ENCODE measurements at places on chromosomes 5 and 9.

- no peak for DNase-seq
These were observed 193.7 kb upstream of the NREP start for GRCh38 chr5:111950660-111951059.

DNA sequence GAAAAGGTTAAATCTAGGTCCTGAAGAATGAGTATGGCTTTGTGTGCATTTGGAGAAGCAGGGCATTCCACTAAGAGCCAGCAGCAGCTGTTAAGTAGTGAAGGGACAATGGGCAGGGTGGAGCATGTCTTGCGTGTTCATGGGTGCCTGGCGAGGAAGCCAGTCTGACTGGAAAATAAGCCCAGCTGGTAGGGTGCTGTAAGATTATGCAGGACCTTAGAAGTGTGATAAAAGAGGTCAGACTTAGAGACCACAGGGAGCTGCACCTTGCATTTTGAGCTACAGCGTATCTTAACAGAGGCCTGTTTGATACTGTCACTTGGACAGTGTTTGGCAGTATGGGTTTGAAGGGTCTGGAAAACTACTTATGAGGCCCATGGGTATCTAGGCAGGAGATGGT, 131.7 kb upstream of the ELL2 start:
- DNase-seq, result no peak

DNA sequence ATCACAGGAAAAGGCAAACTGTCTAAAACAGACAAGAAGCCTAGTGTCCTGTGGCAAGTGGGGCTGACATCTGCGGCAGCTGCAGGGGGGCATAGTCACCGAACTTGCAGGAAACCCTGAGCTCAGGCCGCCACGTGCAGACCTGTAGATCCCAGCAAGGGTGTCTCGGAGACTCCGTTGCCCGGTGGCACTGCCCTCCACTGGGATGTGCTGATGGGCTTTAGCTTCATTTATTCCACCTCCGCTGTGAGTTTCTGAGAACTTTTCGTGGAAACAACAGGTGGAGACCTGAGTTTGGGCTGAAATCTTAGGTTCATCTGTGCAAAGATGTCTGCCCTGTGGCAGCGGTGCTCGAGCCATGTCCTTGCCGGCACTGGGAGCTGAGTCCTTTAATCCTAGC, 22.1 kb downstream of the CEP72 start:
- no peak for DNase-seq

- no peak for DNase-seq
These were observed 620.9 kb upstream of the PTPRD start for GRCh38 chr9:11233696-11234095.

DNA sequence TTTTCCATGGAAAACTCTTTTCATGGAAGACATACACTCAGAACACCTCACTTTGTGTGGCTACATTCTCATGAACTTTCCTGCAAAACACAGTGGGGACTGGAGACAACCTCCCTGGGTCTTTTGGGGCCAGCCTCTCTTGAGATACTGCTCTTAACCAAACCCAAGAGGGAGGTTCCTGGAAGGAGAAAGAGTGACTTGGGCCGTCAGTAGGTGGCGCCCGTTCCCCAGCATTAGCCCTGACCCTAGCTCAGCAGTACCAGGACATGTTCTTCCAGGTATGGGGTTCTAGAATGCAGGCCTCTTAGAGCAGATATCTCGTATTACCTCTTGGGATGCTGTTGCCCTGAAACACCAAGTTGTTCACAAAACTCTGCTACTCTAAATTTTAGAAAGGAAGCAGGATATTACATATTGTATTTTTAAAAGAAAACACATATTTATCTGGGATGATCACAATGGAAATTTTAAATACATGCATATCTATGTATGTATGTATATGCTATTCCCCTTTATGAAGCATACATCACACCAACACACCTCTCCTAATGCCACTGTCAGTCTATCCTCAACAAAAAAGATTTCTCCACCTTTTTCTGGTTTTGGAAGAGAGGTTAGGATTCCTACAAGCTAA, 15.8 kb upstream of the GLIS3 start:
- peak; percentile 47 for DNase-seq

DNA sequence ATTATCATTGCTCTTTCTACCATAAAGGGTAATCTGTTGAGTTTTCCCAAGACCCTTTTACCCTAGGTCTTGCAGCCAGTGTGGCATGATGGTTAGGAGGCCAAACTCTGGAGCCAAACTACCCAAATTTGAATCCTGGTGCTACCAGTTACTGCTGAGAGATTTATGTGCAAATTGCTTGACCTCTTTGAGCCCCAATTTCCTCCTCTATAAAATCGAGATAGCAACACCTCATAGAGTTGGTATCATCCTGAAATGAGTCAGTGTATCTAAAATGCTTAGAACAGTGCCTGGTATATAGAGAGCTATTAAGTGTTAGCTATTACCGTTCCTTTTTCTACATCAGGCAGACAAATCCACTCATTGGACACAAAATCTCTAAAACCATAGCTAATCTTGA, 43.0 kb downstream of the ACTBL2 start:
- no peak for DNase-seq

DNA sequence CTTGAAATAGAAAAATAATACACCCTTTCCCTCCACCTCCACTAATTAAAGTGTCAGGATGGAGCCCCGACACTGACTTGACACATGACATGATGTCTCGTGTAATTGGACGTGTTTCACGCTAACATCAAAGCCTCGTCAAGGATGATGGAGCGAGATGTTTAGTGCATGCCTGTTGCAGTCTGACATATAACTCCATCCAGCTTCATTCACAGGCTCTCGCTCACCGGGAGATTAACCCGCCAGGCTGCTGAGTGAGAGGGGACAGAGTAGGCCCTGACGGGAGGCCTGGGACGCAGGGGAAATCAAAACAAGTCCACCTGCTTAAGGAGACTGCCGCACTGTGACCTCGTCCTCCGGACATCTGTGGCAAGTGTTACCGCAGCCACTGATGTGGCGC, 263.5 kb downstream of the SLIT3 start:
- DNase-seq, result no peak

DNA sequence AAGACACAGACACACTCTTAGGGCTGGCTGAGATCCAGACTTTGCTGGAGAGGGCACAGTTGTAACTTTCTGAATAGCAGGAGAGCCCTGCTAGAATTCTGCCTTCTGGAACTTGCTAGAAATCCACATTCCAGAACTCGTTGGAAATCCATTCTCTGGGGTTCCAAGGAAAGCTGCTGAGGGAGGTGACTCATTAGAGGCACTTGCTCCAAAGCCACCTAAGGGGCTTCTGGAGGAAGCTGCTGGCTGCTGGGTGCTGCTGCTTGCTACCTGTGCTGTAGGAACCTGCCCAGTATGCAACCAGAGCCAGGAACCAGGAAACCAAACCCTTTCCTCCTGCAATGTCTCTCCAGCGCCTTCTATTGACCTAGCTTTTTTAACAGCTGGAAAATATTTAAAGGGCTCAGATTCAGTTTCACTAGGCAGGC, 4.1 kb upstream of the TLE4 start:
- no peak for DNase-seq

GRCh38 chr5:9409413-9409960, 136.4 kb downstream of the SEMA5A start:
- no peak for DNase-seq

- DNase-seq, result no peak
These were observed 115.1 kb downstream of the FEM1C start for GRCh38 chr5:115429345-115429940.

DNA sequence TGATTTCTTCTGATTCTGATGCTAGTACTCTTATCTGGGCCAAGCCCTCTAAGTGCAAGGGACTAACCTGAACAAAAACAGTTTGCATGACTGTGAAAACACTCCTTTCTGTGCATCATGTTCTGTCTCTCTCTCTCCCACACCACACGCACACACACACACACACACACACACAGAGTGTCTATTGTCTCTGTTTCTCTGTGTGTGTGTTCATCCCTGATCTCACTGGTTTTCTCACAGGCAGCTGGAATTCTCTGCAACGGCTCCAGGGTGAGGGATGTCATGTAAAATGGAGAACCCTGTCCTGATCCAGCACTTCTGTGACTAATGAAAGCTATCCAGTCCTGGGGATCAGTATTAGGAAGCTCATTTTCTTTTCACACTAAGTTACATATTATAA, 453.1 kb upstream of the RGMB start:
- DNase-seq, result peak; percentile 5

- DNase-seq, result no peak
These were observed 9.3 kb downstream of the STKLD1 start for GRCh38 chr9:133385452-133385851.

GRCh38 chr5:163578652-163579051, 73.2 kb downstream of the MAT2B start:
- no peak for DNase-seq

- DNase-seq, result no peak
These were observed 348.5 kb downstream of the MED10 start for GRCh38 chr5:6029811-6030271.

- DNase-seq, result no peak
These were observed 688.0 kb upstream of the CTNND2 start for GRCh38 chr5:12592228-12592627.

DNA sequence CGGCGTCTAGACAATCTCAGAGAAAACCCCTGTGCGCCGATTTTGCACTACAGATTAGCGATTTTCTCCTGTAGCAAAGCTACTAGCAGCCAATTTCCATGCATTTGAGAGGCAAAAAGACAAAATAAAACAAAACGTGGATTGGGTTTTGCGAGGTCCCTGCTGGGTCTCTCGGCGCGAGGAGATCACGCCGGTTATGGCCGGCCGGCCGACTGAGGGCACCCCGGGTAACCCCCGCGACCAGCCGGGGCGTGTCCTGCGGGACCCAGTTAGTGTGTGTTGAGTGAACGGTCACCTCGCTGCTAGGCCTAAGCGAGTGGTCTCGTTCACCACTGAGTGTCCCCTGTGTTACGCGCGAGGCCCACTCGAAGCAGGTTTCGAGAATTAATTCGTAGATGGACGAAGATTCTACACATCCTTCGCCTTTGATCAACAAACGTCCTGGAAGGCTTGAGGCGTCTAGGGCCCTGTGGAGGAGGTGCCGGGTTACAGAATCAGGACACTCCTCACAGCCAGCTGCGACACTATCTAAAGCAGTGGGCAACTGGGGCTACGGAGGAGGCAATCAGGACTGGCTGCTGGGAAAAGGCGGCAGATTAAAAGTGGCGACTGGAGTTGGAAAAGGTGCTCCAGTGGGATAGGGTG, 764 bp upstream of the VDAC1 start:
- DNase-seq, result no peak

GRCh38 chr5:150460781-150461180, 11.2 kb upstream of the RPS14 start:
- DNase-seq, result no peak

DNA sequence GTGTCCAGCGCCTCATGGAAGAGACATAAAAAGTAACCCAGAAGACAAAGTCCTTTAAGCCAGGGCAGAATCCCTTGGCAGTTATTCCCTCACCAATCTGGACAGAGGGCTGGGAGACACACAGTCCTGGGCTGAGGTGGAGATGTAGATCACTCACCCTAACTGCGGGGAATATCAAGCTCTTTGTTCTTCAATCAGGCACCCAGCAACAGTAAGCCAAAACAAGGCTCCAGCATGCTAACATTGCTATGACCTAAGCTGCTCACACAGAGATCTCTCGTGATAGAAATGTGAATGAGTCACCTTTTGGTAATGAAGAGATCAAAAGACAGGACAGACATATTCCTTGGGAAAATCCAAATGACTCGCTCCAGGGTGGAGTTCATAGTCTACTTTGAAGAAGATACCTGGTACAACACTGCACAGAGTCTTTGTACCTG, 101.3 kb downstream of the FBN2 start:
- DNase-seq, result no peak

DNA sequence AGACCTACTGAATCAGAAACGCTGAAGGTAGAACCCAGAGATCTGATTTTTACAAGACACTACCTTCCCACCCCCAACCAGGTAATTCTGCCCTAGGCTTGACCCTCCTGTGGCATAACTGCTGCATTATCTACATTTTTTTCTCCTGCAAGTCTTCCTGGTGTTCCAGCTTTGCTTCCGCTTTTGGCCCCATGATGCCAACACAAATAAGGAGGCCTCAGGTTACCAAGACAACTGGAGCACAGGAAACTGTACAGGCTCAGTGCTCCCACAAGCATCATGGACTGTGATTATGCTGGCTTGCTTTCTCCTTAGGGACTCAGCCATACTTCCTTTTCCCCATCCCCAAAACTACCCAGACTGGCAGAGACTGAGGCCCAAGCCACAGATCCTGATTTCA, 6.6 kb upstream of the MSMP start:
- no peak for DNase-seq

- no peak for DNase-seq
These were observed 152.8 kb upstream of the PAPPA start for GRCh38 chr9:116000748-116001329.

DNA sequence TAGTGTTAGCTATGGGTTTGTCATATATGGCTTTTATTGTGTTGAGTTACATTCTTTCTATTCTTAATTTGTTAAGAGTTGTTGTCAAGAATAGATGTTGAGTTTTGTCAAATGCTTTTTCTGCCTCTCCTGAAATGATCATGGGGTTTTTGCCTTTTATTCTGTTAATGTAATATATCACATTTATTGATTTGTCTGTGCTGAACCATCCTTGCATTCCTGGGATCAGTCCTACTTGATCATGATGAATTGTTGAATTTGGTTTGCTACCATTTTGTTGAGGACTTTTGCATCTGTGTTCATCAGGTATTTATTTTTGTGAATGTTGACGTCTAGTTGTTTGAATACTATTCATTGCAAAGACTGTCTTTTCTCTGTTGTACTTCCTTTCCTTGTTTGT, 23.9 kb downstream of the RIC1 start:
- DNase-seq, result no peak

GRCh38 chr9:133132174-133132573, 11.1 kb upstream of the RALGDS start:
- peak; percentile 50 for DNase-seq

- no peak for DNase-seq
These were observed 10.3 kb downstream of the PTPA start for GRCh38 chr9:129121483-129121882.

GRCh38 chr5:17402289-17403121, 95.5 kb upstream of the TAF11L2 start:
- no peak for DNase-seq

GRCh38 chr5:87836696-87837095, 424.0 kb upstream of the CCNH start:
- DNase-seq, result no peak

DNA sequence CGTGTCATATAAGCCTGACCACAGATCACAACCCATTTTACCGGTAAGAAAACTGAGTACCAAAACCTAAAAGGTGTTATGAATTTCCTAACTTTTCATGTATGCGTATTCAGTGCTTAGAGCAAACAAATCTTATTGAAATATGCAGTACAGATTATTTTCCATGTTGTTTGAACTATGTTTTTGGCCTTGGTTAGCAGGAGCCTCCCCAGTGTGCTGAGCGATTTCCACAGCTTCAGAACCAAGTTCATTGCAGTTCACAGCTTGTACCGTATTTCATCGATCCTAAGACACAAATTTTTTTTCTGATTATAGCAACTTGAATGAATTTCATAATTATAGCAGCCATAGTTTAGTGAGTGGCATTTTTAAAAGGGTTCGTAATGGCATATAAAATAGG, 13.7 kb downstream of the ADAMTSL1 start:
- no peak for DNase-seq

- no peak for DNase-seq
These were observed 412.5 kb upstream of the POU5F2 start for GRCh38 chr5:94153736-94154450.

All from hypothalamus (tissue), 51 donors.